ENCODE measurements at places on chromosomes 3 and 15.

DNA sequence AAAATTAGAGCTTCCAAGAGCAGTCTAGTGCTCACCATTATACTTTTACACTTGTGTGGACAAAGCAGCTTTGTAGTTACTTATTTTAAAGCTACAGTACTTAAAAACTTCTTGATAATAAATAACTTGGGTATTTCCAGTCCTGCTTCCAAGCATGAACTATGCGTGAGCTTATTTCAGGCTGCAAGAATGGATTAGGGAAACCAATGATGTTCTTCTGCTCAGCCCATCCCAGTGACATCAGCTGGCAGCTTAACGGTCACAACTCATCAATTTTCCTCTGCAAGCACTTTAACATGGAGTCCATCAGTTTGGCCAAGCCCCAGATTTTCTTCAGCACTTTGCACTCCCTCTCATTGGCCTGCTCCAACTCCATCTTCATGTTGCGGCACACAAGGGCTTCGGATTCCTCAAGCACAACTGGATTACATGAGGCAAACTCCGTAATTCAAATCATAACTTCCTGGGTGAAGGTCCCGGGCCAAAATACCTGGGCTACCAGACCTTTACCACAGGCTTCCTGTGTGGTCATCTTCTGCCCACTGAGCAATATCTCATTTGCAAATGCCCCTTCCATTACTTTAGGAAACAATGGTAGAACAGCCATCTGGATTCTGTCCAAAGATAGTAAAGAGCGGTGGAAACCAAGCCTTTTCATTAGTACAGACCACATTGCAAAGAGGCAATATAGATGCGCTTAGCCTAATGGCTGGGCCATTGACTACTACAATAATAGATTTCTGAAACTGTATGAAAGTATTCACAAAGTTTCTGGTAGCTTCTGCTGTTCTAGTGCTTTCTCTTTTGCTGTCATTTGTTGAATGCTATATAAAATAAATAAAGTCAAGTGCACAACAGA lies 87.5 kb upstream of the DAZL start:
- DNase-seq: no peak

DNA sequence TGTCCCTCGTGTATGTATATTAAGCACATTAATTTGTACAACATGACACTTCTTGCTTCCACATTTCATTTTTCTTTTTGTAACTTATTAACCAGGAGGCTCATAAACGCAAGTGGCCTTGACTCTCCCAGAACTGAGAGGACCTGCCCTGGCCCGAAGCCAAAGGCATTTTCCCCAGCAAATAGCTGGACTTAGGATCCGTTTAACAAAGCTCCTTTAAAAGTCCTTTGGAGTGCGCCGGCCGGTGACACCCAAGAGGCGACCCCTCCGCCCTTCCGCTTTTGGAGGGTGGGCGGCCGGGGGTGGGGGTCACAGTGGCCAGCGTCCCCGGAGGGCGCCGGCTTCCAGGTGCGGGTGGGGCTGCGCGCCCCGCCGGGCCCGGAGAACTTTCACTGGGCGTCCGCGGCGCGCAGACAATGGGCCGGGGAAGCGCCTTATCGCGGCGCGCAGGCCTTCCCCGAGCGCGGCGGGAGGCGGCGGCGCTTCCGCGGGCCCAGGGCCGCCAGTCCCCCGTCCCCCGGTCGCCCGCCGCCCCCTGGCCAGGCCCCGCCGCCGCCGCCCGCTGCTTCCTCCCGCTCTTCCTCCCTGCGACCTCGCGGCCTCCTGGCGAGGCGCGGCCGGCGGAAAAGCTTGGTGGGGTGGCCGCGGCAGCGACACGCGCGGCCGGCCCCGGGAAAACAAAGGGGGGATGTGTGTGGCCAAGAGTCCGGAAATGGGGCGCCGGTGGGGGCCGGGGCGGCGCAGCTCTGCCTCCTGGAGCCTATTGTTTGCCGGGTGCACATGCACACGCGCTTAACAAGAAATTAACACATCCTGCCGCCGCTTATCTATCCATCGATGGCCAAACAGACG lies 613.4 kb downstream of the MCTP2 start:
- DNase-seq: no peak

DNA sequence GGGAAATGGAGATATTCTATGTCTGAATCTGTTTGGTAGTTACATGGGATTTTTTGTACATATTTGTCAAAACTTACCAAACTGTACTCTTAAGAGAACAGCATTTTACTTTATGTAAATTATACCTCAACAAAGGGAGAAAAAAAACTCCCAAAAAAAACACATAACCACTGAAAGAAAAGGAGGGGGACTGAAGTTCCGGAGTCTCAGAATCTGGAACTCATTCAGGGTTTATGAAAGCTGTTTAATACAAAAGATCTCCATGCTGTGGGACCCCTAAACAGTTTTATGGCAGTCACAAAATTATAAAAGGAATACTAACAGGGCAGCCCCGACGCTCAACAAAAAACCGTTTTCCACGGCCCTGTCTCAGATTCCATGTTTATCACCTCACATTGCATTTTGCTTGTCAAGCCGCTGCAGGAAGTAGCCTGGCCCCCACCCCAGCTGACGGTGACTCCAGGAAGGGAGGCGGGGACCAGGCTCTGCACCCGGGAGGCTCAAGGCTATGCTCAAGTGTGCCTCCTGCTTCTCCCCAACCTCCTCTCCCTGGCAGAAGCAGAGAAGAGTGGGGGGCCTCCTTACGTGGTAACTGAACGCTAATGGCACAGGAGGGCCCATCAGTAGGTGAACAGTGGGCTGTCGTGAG lies 29.3 kb downstream of the RFT1 start:
- no peak for DNase-seq

DNA sequence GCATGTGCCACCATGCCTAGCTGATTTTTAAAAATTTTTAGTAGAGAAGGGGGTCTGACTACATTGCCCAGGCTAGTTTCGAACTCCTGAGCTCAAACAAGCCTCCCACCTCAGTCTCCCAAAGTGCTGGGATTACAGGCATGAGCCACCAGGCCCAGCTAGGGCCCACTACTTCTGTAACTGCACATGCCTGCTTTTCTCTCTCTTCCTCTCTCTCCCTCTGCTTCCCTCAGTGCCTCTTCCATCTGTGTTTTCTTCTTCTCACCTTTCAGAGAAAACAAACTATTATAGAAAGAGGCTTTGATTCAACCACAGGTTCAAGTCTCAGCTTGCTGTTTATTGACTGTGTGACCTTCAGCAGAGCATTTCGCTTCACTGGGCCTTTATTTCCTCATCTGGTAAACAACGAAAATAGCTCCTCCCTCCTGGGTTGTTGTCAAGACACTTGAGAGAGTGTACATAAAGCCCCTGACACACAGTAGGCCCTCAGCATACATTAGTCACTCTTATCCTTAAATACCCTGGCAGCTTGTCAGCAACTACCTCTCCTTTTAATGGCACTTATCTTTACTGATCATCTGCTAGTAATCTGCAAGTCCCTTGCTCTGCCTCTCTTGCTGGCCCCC lies 10.2 kb downstream of the TADA3 start:
- no peak for DNase-seq

GRCh38 chr3:172918568-172919296 lies 168.2 kb downstream of the ECT2 start:
- no peak for DNase-seq

GRCh38 chr3:71168880-71169411 lies 414.6 kb downstream of the FOXP1 start:
- DNase-seq: no peak

DNA sequence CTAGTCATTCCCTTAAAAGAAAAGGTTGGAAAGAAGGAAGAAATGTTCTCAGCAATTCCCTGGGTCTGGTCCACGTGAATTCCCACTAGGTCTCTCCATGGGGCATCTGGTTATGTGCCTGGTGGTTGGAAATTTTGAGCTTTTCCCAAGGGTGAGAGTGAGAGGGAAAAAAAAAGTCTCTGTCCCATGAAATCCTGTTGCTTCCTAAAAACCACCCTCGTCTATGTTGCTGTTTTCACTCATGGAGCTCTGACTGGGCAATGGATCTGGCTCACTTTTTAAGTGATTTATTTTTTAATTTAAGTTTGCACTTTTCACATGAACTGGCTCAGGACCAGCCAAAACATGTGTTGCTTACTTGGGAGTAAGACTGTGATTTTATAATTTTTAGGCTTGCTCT lies 190.1 kb downstream of the CHST2 start:
- no peak for DNase-seq

- no peak for DNase-seq
Measured at GRCh38 chr15:80536231-80536630, 132.0 kb downstream of the ARNT2 start.

GRCh38 chr3:15438983-15439382 lies 11.6 kb downstream of the EAF1 start:
- DNase-seq: no peak

- no peak for DNase-seq
Measured at GRCh38 chr15:63221346-63221745, 31.9 kb downstream of the RAB8B start.

DNA sequence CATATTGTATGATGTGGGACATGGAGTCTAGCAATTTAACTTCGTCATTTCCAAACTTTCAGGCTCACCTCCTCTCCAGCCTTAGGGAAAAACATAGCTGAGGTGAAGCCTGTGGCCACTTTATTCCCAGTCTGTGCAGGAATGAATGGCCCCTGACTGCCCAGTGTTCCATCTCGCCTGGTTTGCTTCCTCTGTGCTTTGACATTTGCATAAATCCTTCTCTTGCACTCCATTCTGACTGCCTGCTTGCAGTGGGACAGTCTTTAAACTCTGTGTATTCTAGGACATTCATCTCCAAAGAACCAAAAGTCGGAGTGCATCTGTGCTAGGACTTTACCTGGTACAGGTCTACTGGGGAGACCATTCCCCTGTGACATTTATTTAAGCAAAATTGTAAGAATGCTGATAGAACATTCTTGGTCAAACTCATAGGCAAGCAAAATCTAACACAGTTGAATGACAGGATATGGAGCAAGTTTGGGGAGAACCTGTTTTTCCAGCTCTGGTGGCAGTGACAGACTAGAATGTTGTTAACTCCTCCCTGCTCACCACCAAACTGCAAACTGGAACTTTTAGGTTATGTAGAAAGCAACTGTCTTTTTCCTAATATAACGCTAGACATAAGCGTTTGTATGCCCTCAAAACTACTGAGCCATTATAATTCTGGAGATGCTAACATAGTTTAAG lies 22.1 kb downstream of the TMED3 start:
- DNase-seq: no peak

DNA sequence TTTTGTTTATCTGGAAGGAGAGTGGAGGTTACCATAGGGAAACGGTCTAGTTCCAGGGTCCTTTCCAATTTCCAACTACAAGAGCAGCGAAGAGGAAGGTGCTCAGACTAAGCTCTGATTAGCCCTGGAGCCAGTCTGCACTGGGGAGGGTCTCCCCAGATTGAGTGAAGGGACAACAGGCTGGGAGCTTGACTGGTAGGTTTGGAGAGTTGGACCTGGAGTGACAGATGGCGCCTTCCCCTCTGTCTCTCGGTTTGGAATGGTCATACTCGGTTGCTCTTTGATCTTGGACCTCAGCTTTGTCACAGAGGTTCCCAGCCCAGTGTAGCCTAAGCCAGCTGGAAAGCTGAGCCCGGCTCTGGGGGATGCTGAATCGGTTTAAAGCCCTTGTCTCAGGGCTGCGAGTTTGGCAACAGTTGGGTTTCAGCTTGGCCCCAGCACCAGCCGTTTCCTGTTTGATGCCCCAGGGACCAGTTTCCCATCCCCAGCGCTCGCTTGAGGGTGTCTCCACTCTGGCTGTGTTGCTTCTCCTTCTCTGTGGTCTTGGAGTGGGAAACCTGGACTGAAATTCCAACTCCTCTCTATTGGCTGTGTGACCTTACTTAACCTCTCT lies 53.1 kb upstream of the ULK4 start:
- no peak for DNase-seq

DNA sequence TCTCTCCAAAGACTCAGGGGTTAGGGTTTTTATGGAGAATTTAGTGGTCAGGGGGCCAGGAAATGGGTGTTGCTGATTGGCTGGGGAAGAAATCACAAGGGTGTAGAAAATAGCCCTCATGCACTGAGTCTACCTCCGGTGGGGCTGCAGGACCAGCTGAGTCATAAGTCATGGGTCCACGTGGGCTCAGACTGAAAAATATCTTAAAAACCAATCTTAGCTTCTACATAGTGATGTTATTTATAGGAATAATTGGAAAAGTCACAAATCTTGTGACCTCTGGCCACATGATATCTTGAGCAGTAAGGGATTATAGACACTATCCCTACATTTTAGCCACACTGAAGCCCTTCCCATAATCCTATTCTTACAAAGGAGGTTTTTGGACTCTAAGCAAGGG lies 224.0 kb downstream of the DPH6 start:
- DNase-seq: no peak

GRCh38 chr3:118544458-118544857 lies 490.2 kb downstream of the IGSF11 start:
- no peak for DNase-seq

- no peak for DNase-seq
Measured at GRCh38 chr3:66270288-66270687, 49.5 kb downstream of the SLC25A26 start.

DNA sequence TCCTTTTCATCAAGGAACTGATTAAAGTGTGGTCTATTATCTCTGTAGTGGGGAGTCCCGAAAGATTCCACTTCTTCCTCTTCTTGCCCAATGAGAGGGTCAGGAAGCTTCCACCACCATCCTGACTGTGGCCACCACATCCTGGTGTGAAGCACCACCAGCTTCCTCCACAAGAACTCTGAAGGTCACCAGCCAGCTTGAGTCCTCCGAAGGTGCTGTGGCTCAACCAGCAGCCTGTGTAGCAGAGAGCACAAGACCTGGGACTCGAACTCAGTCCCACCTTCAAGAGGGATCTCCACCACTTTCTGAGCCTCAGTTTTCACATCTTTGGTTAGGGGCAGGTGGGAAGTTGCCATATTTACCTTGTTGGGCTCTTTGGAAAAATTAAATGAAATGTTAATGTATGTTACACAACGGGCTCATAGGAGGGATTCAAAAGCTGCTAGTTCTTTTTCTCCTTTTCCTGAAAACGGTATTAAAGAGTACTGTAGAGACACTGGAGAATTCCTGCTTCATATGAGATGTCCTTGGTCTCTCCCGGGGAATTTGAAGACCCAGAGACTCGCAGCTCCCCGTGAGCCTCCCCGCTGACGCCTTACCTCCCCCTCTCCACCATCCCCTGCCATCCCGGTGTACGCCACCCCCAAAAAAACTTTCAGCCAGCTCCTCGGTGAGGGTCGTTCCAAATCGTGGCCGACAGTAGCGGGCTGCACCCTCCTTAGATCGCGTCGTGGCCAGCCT lies 816 bp upstream of the ACAN start:
- DNase-seq: no peak

Measured in NCI-H1694 treated with DMSO at 0.1 percent for 48 hours (cell line).